ENCODE measurements at places on chromosomes 4 and X.

DNA sequence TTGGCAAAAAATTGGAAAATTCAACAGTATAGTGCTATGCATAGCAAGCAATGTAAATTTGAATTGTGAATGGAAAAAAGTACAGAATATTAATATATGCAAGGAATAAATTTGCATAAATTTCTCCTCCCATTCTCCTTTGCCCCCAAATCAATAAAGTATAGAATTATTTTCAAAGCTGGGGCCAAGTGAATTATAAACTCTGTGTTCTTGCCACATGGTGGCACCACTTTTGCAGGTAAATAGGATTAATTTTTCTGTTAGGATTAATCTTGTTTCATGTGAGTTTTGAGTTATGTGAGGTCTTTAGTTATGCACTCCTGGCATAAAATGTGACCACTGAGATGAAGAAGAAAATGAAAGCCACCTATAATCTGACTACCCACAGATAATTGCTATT, 19.9 kb downstream of the COPS4 start:
- DNase-seq: peak; percentile 20

GRCh38 chr4:4666187-4666586, 124.3 kb upstream of the STX18 start:
- DNase-seq: no peak

- DNase-seq: peak; percentile 71
Measured at GRCh38 chrX:141176586-141177451, at the start of gene LDOC1. Gene LDOC1 (minus strand): TSS chrX:141177129. CDS start chrX:141177021, 108 bp downstream.

DNA sequence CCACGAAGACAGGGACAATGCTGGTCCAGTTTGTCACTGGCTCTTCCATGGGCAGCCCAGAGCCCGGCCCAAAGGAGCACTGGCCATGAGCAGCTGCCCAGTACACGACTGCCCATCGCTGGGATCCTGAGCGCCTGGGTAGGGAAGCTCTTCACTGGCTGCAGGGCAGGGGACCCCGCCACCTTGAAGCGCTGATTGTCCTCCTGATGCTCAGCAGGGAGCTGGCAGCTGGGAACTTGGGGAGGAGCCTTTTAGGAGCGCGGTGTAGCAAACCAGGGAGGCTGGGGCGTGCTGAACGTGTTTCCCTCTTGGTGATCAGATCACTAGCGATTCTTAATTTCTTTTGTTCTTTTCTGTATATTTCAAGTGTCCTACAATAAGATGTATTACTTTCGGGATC, 1.8 kb downstream of the L1CAM start:
- DNase-seq: no peak
